Stimulated activated effector memory CD8-positive, alpha-beta T cell treated with anti-CD3 and anti-CD28 coated beads, Interleukin-12 subunit alpha, Interleukin-12 subunit beta, amount 100 ng/mL, for 72 hours (primary cell): ENCODE measurements at places on chromosomes 1 and 21.

DNA sequence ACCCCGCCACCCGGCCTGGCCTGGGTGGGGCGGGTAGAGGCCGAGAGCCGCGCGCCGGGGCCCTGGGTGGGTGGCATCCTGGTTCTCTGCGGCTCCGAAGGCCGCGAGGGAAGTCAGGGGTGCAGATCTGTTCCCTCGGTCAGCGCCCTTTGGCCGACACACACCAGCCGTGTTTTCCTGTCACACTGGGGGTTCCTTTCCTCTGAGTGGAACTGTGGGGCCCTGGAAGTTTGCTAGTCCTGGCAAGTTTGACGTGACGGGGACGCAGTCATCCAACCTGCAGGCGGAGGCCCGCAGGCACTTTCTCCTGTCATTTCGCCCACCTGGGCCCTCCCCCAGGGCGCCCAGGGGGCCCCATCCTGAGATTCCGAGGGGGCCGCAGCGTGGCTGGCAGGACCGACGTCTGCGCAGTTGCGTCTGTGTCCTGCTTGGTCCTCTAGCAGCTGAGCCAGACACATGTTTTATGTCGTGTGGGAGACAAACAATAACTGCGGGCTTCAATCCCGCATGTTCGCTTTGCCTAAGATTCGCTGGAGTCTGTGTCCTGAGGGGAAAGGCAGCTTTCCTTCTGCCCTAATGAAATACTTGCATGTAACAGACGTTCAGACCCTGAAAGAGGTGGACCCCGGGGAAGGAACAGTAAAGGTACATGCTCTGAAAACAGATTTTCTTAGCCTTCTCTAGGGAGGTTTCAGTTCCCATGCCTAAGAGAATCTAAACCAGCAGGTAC lies 1.5 kb downstream of the FAM163A start:
- DNase-seq, result no peak

DNA sequence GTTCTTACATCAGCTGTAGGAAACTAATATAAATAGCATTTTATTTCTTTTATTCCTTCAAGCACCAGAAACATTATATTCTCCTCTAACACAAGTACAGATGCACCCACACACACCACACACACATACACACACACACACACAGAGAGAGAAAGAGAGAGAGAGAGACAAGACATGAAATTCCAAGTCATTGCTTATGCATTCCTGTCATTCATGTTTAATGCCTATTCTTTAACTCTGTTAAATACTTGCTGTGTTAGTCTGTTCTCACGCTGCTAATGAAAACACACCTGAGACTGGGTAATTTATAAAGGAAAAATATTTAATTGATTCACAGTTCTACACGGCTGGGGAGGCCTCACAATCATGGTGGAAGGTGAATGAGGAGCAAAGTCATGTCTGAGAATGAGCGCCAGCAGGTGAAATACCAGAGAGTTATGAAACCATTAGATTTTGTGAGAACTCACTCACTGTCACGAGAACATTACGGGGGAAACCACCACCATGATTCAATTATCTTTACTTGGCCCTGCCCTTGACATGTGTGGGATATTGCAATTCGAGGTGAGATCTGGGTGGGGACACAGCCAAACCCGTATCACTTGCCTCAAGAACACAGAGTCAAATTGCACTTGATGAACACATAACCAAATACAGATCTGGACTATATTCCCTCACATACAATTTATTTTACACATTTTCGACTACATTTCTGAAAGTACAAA lies 1058.1 kb upstream of the TMPRSS15 start:
- DNase-seq, result no peak

DNA sequence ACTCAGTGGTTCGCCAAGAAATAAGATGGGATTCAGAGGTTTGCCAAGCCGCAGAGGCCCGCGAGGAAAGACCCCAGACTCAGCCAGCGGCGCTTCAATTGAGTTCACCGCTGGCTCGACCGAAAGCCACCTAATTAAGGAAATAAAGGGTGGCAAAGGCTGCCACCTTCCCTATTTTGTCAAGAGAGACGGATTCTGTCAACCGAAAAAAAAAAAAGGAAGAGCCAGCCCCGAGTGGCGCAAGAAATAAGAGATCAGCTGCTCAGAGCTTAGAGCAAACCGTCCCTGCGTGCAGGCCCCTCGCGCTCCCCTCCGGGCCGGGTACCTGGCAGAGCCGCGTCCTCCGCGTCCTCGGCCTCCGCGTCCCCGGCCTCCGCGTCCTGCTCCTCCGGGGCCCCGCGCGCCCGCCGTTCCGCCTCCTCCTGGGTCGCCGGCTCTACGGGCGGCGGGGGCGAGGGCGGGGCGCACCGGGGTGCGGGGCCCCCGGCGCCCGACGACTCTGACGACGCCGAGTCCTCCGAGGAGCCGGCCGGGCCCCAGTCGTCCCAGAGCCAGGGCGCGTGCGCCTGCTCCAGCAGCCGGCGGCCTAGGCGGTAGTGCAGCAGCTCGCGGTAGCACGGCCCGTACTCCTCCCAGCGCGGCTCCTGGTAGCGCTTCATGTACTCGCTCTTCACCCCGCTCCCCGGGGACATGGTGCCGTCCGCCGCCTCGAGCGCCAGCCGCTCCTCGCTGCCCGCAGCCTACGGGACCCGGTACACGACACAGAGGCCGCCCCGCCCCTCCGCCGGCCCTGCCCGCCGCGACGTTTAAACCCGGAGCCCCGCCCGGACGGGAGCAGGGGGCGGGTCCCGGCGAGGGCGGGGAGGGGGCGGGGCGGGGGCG lies 832 bp downstream of the CCSAP start:
- DNase-seq, result peak; percentile 91

DNA sequence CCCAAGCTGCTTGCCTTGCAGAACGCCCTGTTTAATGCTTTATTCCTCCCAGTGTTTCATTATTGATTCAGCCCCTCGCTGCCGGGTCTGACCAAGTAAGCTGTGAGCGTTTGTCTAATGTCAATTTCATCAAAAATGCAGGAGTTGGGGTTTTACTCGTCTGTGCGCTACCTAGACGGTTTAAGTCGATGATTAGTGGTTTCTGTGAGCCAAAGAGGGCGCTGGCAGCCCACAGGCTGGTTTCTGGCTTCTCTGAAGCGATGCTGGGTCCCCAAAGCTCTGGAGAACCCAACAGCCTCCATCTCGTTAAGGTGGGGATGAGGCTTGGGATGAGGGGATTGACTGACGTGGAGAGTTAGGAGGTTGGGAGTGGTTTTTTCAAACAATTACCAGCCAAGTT lies 102.9 kb downstream of the SYF2 start:
- no peak for DNase-seq

GRCh38 chr21:45507523-45507875 lies 34.7 kb downstream of the SLC19A1 start:
- DNase-seq, result no peak

GRCh38 chr1:50566405-50566804 lies 143.2 kb upstream of the DMRTA2 start:
- DNase-seq, result no peak

DNA sequence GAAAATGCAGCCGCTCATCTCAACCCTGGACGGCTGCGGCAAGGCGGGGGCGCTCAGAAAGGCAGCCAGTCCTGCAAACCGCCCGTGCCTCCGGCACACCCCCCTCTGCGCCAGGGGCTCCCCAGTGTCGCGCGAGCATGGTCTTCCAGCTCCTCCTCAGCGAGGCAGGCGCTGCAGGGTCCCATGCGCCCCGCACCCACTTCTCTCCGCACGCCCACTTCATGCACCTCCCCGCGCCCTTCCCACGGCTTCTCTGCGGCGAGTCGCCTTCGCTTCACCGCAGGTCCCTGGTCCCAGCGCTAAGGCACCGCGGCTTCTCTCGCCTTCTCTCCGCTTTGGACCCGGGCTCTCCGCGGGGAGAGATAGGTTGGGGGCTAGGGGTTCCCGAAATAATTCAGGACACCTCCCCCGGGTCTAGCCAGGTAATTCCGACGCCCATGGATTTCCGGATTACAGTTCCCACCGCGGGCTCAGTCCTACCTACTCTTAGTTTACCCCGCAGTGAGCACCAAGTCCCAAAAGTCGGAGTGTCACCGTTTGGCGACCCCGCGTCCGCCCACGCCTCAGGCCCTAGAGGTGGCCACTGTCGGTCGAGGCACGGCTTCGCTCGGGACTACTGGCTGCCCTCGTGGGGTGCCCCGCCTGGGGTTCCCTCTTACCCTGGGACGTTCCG lies 67.5 kb downstream of the SYT2 start:
- no peak for DNase-seq

GRCh38 chr21:34289856-34290255 lies 74.0 kb upstream of the KCNE2 start:
- DNase-seq, result no peak

- no peak for DNase-seq
These were observed 149.2 kb upstream of the FOXD3 start for GRCh38 chr1:63173161-63173560.

DNA sequence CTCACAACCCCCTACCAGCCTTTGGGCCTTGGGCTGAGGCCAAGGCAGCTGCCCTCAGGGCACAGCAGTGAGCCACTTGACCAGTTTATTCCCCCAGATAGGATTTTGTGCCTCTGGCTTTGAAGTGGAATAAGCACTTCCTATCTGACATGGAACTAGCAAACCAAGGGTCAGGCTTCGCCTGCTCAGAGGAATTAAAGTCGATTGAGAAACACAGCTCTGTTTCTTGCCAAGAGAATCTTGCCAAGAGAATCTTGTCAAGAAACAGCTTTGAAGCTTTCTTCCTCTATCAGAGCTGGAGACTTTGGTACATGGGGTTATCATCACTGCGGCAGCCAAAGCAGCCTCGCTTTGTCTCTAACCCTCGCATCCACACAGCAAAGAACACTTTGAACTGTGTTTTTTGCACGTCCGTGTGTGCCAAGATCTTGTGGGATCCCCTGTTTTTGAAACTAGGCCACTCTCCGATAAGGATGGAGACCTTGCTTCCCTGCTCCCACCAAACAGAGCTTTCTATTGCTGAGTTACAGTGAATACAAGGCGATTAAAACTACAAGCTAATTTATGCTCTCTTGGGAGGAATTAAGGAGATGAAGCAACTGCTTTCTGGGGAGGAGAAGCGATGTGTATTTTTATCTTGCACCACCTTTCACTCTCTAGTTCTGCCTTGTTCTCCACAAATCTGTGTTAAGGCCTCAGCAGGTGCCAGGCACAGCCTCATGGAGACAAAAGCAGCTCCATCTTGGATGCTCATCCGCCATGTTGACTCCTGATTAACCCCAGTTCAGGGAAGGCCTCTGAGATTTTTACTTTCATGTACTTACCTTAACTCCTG lies 67.3 kb downstream of the RHOU start:
- DNase-seq, result no peak

DNA sequence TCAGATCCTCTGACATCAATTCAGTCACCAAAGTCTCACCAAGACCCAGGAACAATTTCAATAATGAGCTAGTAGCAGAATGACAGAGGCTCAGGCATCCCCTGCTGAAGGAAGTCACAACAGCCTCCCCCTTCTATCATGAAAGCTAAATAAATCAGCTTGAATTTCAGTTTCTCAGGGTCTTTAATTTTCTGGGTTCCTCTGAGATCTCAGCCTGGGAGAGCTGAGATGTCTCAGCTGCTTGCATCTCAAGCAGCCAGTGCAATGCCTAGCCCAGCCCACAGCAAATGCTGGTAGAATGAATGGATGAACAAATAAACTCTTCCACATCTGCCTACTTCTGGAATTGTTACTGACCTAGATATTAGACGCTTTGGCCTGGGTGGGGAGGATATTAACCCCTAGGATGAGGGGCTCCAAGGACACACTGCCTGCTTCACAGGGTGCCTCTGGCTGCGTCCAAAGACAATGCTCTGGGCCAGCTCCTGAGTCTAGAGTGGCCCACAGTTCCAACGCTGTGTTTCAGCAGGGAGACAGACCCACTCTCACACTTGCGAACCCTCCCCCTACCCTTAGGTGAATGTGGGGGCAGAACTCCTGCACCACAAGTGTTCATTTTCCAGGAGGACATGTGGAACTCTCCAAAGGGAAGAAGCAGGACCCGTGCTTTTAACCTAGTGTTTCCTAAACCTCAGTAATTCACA lies 11.2 kb upstream of the LORICRIN start:
- DNase-seq, result no peak

GRCh38 chr1:87203904-87204303 lies 124.8 kb upstream of the LMO4 start:
- DNase-seq, result no peak

DNA sequence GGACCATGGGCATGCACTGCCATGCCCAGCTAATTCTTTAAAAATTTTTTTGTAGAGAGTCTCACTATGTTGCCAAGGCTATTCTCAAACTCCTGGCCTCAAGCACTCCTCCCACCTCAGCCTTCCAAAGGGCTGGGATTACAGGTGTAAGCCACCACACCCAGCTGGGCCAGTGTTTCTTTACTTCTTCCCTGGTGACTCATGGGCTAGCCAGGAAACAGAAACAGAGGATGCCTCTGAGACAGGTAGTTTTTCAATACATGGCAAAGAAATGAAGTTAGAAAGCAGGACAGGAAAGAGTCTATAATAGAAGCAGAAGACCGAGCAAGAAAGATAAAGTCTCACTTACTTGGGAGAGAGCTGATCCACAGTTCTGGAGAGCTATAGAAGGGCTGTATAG lies 7.6 kb upstream of the C1orf74 start:
- no peak for DNase-seq
